ENCODE measurements at places on chromosomes 6 and 20.

DNA sequence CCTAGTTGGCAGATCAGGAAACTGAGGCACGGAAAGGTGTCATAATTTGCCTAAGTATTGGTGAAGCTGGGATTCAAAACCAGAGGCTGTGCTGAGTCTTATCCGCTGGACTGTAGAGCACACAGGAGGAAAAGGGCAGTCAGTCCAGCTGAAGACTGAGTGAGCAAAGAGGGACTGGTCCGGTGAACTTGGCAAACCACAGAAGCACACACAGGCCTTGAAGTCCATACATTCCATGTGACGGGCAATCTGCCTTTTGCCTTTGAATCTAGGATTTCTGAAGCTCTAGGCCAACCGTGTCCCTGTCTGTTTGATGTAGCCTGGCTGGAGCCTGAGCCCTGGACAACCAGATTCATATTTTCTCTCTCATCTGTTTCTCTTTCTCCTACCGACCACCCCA is 34.3 kb upstream of the EPB41L1 start:
- no peak for DNase-seq

DNA sequence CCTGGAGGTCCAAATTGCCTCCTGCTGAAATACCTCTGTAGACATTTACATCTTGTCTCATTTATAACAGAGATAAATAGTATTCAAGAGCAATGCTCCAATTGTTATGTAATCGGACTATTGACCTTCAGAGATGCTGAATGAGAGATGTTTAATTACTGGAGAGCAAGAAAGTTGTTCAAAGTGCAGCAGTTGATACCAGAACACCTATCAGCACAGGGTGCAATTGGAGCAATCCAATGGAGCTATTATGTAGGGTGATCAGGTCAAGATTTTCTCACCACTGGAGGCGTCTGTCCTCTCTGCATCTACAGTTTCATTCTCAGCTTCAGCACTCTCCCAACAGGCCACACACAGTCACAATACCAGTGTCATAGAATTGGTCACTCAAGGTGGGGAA is 19.5 kb upstream of the TMX4 start:
- no peak for DNase-seq

GRCh38 chr6:37103169-37104039 is 66.5 kb upstream of the PIM1 start:
- peak; percentile 84 for DNase-seq

DNA sequence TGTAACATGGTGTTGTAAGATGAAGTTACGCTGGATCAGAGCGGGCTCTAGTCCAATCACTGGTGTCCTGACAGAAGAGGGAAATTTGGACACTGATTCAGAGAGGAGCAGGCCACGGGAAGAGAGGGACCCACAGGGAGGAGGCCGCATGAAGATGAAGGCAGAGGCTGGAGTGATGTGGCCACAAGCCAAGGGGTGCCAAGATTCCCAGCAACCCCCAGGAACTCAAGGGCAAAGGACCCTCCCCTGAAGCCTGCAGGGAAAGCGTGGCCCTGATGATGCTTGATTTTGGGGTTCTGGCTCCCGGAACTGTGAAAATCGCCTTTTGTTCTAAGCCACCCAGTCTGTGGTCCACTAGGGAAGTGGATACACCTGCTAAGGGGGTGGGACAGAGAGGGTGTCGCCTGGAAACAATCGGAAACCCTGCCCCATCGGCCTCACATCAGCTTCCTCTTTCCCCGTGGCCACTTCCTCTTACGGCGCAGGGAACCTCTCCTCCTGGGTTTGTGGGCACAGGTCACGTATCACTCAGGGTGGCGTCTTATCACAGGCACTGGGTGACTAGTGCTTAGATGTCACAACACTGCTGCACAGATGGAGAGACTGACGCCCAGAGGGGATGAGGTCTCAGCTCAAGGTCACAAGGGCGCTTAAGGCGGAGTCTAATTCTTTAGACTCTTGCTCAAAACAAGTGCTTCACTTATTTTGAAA is 58.0 kb downstream of the SULF2 start:
- no peak for DNase-seq

DNA sequence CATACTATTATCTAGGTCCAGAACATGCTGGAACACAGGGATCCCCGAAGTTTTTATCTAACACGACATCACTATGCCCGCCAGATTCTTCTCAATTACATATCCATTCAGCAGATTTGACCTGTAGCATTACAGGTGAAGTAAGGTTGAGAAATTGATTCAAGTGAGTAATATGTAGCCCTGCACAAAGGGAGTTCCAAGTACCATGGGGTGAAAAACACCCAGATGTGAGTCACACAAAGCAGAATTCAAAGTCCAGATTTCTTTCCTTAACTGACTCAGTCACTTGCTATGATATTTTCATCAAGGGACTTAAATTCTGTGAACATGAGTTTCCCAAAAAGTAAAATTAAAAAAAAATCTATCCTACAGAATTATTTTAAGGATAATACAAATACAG is 655.4 kb upstream of the PTCHD4 start:
- no peak for DNase-seq

DNA sequence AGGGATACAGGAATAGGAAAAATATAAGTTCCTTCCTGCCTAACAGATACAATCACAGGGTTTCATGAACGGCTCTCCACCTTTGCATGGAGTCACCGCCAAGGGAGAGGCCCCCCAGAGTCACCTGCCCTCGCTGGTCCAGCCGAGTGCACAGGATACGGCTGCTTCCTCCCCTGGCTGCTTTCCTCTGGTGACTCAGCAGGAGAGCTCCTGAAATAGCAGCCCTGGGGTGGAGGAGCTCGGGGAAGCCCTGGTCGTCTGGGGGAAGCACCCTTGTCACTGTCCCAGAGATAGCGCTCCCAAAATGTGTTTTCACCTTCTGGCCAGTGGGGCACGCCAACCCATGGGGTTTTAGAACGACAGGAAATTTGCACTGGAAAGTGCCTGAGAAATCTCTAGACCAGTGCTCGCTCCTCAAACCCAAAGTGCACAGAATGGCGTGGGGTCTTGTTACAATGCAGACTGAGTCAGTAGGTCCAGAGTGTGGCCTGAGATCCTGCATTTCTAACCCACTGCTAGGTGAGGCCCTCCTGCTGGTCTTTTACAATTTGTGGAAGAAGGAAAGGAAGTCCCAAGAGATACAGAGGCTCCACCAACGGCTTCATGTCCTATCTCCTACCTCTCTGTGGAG is 35.9 kb upstream of the FAM50B start:
- DNase-seq, result peak; percentile 20

DNA sequence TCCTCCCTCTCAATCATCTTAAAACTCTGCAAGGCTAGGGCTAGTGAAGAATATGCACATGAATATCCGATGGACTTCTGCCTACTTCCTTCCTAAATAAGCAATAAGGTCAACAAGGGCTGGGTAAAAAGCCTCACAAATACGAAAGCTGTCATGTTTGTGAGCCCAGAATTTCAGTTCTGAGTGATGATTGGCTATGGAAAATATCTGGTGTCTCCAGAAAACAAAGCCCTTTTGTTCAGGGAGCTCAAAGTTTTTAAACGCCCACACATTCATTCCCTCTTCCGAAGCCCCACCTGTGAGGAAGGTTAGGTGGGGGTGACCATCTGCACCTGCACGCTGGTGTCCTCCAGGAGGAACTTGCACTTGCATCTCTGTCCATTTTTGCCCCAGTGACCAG is 126.9 kb upstream of the ARMC2 start:
- no peak for DNase-seq

GRCh38 chr20:33159713-33160112 is 8.2 kb upstream of the BPIFA2 start:
- no peak for DNase-seq

- no peak for DNase-seq
Measured at GRCh38 chr6:133242637-133243585, 1.8 kb downstream of the EYA4 start.

GRCh38 chr6:34657307-34657978 is 39.1 kb downstream of the ILRUN start:
- no peak for DNase-seq

- DNase-seq, result peak; percentile 8
Measured at GRCh38 chr20:57383447-57384347, 7.5 kb upstream of the RBM38 start.

GRCh38 chr6:42123379-42124103 is 18.9 kb downstream of the C6orf132 start:
- no peak for DNase-seq

- DNase-seq, result no peak
Measured at GRCh38 chr6:80457439-80457933, 351.0 kb downstream of the BCKDHB start.

- no peak for DNase-seq
Measured at GRCh38 chr6:141301779-141302178, 830.9 kb upstream of the GJE1 start.

DNA sequence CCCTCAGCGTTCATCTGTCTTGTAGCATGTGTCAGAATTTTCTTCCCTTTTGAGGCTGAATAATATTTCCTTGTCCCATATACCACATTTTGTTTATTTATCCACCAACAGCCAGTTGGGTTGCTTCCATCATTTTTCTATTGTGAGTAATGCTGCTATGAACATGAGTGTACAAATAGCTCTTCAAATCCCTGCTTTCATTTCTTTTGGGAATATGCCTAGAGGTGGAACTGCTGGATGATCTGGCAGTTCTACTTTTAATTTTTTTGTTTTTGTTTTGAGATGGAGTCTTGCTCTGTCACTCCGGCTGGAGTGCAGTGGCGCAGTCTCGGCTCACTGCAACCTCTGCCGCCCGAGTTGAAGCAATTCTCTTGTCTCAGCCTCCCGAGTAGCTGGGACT is 64.7 kb downstream of the SASH1 start:
- DNase-seq, result no peak

GRCh38 chr6:169048865-169049205 is 204.8 kb downstream of the THBS2 start:
- DNase-seq, result no peak

DNA sequence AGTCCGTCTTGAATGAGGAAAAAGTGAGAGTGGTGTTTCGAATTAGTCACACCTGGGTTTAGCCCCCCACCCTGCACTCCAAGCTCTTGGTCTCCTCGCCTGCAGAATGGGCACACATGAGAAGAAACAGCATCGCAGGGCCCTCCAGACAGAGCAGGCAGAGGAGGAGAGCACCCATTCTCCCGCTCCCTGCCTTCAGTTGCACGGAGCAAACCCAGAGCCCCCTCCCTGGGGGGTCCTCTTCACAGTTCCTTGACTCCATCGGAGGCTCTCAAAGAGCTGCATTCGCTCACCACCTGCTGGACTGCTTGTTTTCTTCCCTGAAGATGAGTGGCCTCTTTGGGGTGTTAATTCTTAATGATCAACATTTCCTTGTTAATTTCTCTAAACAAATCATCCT is 5.1 kb downstream of the CST7 start:
- DNase-seq, result no peak

GRCh38 chr6:144248003-144248402 is 37.1 kb upstream of the UTRN start:
- DNase-seq, result no peak

GRCh38 chr20:6784210-6784631 is 16.7 kb downstream of the BMP2 start:
- no peak for DNase-seq

DNA sequence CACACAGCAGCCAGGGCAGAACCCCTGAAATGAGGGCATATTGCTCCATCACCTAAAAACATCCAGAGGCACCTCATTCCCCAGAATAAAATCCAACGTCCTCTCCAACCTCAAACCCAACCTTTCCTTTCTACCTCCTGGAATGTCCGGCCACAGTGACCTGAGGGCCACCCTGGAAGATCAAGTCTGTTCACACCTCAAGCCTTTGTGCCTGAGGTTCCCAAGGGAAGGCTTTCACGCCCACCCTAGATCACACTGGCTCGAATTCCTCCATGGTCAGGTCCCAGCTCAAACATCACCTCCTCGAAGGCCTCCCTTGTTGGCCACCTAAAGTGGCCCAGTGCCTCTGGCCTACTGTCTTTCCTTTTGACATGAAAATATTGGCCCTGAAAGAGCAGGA is 88.9 kb downstream of the ZMYND8 start:
- no peak for DNase-seq

DNA sequence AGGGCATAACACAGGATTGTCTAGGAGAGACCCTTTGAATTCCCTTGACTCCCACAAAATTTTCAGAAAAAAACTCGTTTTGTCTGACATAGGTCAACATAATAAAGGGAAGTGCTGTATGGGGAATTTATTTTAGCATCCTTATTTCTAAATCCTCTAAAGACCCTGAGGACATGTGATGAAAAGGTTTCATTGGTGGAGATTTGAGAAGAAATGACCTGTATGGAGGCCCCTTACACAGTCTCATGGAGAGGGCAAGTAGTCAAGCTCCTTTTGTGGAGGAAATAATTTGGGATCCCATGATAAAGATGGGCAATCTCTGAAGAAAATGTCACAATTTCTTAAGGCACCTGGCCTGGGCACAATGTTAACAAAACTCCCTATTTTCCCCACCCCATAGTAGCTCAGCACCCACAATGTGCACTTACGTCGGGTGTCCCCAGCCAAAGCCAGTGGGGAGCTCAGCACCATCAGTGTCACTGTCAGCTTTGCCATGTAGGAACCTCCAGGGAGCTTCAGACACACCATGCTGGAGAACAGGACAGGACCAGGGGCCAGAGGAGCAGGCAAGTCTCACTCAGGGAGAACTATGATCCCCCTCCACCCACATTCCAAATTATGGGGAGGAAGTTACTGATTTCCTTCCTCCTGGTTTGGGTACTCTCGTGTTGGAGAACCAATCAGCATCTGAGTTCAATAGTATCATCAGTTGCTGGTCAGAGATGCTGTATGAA is at the start of gene HLA-DRB5:
Gene HLA-DRB5 (minus strand): TSS at position 591 of the 734 bp plus-strand sequence. CDS start 63 bp downstream, at position 528.
- no peak for DNase-seq

DNA sequence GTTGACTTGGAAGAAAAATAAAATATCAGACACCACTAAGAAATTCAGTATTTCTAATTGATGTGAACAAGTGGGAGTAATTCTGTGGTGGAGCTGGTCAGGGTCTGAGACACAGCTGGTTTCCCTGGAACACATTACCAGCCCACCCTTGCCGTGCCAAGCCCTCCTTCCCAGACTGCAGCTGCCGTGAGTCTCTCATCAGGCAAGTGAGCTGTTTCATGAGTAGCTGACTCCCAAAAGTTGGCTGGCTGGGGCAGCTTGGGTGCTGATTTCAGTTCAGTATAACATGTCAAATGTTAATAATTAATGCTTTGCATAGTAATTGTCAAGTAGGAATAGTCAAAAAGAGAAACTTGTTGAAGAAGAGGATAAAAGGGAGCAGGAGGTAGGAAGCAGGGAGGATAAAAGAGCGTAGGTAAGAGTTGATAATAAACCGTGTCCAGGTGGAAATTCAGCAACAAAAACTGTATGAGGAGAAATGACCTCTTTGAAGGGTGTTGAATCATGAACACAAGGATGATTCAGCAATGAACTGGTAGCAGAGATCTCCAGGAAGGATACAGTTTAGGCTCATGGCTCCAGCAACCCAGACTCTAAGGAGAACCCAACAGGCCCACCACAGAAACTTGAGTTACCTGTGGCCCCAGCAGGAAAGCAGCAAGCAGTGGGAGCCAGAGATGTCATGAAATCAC is 110.9 kb upstream of the SSTR4 start:
- no peak for DNase-seq

GRCh38 chr20:63541371-63541770 is 4.2 kb upstream of the PTK6 start:
- no peak for DNase-seq

- peak; percentile 90 for DNase-seq
Measured at GRCh38 chr6:26195376-26195923, 108.2 kb downstream of the HFE start.
